Retinal pigment epithelial cell (primary cell): ENCODE measurements at places on chromosomes 16 and 17.
A peak's percentile ranks its signal among the peaks of the same experiment; 100 is the strongest.

DNA sequence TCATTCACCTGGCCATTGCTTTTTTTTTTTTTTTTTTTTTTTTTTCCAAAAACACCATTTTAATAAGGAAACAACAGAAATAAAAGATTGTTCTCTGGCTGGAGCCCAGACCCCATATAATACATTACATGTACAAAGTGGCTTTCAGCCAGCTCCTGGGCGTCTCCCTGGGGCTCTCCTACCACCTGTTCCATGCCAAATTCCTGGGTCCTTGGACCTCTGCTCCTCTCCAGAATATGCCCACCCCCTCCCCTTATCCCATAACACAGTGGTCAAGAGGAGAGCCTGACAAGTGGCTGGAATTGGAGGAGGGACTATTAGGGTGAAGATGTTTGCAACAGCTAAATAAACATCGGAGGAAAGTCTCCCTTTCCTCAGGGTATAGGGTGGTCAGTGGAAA, 3.6 kb upstream of the PHF12 start:
- DNase-seq, result no peak

DNA sequence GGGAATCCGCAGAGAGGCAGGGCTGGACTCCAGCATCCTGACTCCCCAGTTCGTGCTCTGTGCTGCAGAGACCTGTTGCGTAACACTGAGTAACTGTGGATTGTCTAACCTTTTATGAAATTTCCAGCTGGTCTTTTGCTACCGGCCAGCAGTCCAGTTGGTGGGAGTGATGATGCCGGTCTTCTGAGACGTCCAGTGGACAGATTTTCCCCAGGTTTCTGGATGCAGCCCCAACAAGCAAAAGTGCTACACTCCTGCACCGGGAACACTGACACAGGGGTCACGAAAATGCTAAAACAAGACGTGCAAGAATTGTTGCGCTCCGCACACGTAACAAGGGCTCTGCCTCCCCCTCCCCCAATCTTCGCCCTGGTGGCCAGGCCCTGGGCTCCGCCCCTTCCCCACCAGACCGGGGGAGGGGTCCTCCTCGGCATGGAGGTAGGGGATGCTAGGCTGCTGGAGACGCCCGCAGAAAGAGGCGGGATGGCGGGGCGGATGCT, 701 bp upstream of the MRC2 start:
- no peak for DNase-seq

GRCh38 chr17:38605841-38606645, at the start of gene SRCIN1:
Gene SRCIN1, minus strand, starts transcription at chr17:38605952. Its CDS starts 247 bp downstream, at chr17:38605705.
- DNase-seq, result no peak

DNA sequence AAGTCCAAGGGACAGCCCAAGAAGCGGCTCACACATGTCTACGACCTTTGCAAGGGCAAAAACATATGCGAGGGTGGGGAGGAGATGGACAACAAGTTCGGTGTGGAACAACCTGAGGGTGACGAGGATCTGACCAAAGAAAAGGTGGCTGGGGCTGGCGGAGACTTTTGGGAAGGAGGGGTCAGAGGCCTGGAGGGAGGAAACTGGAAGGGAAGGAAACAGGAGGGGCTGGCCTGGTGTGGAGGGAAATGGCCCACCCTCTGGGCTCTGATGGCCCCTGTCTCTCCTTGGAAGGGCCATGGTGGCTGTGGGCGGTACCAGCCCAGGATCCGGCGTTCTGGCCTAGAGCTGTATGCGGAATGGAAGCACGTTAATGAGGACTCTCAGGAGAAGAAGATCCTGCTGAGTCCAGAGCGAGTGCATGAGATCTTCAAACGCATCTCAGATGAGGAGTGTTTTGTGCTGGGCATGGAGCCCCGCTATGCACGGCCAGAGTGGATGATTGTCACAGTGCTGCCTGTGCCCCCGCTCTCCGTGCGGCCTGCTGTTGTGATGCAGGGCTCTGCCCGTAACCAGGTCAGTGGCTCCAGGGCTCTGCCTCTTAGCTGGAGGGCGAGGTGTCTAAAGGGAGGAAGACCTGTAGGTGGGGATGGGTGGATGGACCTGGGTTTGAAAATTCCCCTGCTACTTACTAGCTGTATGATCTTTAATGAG, 12.5 kb downstream of the POLR2A start:
- no peak for DNase-seq

DNA sequence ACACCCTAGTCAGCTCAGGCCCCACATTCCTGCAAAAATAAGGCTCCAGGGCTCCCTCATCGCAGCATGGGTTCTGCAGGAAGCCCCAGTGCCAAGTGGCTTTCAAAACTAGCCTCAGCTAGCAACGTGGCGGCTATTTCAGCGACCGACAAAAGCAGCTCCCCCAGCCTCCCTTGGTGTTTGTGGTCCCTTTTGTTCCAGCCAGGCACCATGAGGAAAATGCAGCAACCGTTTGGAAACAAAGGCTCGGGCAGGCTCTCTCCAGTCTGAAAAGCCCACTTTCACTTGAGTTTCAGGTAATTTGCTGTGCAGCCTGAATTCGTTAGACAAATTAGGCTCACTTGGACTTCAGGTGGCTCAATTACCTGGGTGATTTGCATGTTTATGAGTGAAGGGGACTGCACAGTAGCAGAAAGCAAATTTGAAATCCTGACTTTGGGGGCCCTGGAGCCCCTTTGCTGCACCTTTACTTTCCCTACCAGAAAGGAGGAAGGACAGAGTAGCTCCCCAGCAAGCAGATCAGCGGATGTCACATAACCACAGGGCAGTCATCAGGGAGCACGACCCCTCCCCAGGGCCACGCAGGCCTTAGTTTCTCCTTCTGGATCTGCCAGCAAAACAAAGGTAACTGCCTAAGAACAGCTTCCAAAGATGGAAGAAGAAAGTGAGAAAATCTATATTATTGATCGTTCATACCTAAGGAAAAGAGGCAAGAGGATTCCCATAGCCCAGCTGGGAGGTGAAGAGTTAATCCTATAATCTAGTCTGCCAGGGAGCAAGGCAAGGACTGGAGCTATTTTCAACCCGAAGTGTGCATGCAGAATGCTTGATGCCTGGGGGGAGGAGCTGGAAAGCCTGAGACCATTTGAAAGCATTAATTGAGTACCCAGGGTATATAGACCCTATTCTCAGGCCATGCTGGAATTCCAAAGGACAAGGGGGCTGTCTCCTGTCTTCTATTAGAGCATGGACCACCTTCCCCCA, 143.1 kb upstream of the SDK2 start:
- no peak for DNase-seq

DNA sequence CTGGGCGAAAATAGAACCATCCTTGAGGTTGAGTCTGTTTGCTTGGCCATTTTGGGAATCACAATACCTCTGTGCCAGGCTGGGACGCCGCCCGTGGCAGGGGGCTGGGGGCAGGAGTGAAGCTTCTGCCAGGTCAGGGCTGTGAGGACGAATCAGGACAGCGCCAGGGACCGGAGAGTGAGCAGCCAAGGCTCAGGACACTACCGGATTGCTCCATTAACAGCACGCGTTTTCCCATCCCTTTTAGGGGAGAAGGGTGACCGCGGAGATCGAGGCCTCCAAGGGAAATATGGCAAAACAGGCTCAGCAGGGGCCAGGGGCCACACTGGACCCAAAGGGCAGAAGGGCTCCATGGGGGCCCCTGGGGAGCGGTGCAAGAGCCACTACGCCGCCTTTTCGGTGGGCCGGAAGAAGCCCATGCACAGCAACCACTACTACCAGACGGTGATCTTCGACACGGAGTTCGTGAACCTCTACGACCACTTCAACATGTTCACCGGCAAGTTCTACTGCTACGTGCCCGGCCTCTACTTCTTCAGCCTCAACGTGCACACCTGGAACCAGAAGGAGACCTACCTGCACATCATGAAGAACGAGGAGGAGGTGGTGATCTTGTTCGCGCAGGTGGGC, 23.4 kb downstream of the C1QTNF1 start:
- no peak for DNase-seq

DNA sequence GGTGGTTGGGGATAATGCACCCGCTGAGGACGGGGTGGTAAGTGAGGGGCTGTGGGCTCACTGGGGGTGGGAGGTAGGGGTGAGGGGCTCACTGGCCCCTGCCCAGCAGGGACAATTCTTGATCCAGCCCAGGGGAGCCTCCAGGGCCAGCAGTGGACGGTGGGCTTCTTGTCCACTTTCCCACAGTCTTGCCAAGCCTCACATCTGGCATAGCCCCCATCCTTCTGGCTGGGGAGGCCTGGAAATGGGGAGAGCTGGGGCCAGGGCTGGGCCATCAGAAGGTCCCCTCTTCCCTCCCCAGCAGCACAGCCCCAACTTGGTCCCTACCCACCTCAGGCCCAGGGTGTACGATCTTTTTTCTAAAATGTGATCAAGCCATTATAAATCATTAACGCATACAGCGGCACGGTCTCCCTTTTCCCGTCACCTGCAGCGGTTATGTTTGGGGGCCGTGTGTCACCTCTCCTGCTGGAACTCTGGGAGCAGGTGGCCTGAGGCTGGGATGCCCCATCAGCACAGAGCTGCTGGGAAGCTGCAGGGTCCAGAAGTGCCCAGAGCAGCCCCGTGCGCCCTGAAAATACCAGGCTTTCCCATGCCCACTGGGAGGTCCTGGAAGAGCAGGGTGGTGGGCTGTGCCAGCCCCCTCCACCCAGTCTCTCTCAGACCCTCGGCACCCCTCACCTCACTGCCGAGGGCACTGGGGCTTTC, 7.2 kb upstream of the SETD6 start:
- no peak for DNase-seq

GRCh38 chr16:35506018-35506897, 2046.8 kb downstream of the TP53TG3F start:
- no peak for DNase-seq

- no peak for DNase-seq
Observed at GRCh38 chr17:4270736-4271135, 7.0 kb upstream of the ANKFY1 start.

- DNase-seq, result no peak
Observed at GRCh38 chr16:87963400-87963799, 12.2 kb downstream of the BANP start.

DNA sequence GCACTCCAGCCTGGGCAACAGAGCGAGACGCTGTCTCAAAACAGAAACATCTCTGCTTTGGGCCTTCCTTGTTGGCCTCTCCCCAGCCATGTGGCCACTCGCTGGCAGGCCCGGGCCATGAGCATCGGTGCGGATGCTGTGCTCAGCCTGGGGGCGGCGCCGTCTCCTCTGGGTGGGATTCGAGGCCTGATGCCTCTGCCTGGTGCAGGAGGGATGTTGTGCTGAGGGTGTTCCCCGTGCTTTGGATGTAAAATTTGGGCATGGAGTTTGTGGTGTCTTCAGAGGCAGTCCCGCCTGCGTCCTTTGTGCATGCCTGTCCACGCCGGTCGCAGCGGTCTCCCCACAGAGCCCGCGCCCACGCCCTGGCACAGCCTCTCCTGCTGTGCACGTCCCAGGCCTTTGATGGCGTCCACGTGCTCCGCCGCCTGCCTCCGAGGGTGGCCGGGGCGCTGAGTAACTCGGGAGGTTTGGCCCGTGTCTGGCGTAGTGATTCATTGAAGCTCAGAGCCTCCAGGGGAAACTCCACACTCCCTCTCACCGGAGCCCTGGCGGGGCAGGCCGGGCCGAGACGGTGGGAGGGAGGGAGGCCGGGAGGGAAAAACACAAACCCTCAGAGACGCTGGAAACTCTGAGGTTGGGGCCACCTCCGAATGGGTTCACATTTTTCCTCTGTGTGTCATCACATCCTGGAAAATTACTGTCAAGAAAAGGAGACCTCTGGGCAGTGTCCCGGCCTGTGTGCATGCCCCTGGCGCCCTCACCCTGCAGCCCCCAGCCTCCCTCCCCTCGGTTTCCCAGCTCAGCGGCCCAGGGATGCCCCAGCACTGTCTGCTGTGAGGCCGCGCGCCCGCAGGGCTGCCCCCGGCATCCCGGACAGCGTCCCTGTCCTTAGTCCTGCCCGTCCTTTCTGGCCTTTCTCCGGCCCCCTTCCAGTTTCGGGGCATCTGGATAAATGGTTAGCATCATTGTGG, 19.0 kb downstream of the CENPX start:
- DNase-seq, result peak; percentile 78

DNA sequence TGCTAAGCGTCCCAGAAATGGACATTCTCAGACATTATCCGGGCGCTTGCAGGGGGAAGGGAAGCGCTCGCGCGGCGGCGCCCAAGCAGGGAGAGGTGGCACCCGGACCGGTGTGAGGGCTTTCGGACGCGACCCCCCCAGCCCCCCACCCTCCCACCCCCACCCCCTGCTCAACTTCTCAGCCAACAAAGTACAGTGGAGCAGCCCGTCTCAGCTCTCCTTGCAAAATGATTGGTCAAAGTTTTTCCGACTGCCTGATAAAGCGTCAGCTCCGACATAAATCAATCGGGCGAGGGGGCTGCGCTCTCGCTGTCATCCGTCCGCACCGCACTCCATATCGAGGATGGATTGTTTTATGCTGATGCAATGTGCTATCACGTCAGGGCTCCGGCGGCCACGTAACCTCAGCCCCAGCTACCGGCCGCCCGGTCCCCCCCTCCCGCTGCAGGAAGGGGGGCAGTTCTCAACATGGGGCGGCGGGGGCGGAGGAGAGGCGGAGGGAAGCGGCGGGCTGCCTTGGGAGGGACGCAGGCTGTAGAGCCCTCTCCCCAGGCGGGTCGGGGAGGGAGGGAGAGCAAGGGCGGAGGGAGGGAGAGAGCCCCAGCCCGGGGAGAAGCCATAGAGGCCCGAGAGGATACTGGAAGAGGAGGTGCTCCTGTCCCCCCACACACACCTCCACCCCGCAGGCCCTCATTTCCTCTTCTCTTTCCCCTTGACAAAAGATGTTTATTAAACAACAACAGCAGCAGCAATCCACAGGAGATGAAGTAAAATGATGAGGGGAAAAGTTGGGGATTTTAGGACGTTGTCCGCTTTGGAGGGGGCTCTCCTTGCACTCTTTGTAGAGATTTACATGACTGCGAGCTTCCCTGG, at the start of gene HOXB9:
Gene HOXB9, minus strand, starts transcription at position 114 of the 873 bp plus-strand sequence. Its CDS starts 89 bp downstream, at position 25.
- DNase-seq, result no peak
